ENCODE measurements at places on chromosomes 1 and 21.

GRCh38 chr1:51990478-51990965 is at the start of gene RAB3B:
Gene RAB3B (minus strand): TSS chr1:51990700. CDS start chr1:51977117, 13,583 bp downstream.
- H3K4me1 ChIP-seq, result no peaks in the 10 kb centered on the region
- DNase-seq, result peak; percentile 77
- H3K4me3 ChIP-seq, result peak within 1 kb of the TSS; percentile 76
- no peak within 1 kb of the TSS for H3K27ac ChIP-seq
- H3K36me3 ChIP-seq, result no peaks in the 10 kb centered on the region

DNA sequence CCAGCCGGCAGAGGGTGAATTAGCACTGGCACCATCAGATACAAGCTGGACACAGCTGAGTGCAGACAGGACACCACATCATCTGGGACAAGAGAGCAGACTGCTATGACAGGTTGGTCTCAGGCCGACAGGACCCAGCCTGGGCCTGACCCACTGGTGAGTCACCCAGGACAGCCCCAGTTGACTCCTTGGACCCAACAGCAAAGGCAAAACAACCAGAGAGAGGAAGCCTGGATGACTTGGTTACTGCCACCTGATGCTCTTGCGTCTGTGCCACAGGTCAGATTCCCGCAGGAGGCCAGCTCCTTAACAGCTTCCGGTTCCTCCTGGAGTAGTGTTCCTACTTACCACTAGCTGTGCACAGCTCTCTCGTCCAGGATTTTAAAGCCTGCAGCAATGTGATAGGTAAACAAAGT is 18.5 kb downstream of the CCN1 start:
- peak; percentile 42 for DNase-seq
- H3K4me3 ChIP-seq, result no peak overlapping the region
- H3K36me3 ChIP-seq, result no peaks in the 10 kb centered on the region
- peaks cover 8% of the 10 kb centered on the region for H3K4me1 ChIP-seq
- H3K27me3 ChIP-seq, result no peaks in the 10 kb centered on the region
- H3K27ac ChIP-seq, result no peak overlapping the region

DNA sequence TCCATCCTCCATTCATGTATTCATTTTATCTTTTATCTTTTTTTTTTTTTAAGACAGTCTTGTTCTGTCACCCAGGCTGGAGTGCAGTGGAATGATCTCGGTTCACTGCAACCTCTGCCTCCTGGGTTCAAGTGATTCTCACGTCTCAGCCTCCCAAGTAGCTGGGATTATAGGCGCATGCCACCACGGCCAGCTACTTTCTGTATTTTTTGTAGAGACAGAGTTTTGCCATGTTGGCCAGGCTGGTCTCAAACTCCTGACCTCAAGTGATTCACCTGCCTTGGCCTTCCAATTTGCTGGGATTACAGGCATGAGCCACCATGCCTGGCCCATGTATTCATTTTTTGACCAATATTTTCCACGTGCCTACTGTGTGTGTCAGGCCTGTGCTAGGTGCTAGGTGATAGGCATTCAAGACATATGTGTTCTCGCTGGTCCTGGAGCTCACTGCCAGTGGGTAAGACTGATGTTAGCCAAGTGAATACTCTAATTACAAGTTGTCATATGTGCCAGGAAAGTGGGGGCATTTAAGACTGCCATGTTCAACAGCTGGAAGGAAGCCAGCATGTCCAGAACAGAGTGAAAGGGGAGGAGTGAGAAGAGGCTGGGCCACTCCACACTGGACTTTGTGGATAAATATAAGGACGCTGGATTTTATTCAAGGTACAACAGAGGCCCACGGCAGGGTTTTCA is 5.3 kb upstream of the CELSR2 start:
- peaks cover 1% of the 10 kb centered on the region for H3K36me3 ChIP-seq
- no peaks in the 10 kb centered on the region for H3K27me3 ChIP-seq
- no peak for DNase-seq
- no peak overlapping the region for H3K4me3 ChIP-seq
- H3K27ac ChIP-seq, result no peak overlapping the region
- peaks cover 15% of the 10 kb centered on the region for H3K4me1 ChIP-seq

DNA sequence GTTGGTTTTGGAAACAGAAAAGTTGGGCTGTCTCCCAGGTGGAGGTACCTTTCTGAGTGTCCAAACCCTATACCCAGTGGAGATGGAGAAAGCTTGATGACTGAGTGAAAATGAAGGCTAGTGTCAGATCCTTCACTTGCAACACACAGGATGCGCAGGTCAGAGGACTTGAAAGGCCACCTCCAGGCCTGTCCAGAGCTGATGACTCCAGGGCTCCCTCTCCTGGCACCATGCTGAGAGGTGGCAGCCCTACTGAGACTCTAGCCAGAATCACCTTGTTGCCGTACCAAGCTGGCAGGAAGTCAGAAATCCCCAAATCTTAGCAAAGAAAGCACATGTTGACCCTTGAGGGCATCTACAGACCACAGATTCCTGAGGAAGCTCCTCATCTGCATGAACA is 16.4 kb downstream of the KNCN start:
- no peak overlapping the region for H3K27ac ChIP-seq
- no peaks in the 10 kb centered on the region for H3K36me3 ChIP-seq
- H3K27me3 ChIP-seq, result no peaks in the 10 kb centered on the region
- peak; percentile 59 for DNase-seq
- H3K4me1 ChIP-seq, result peaks cover 11% of the 10 kb centered on the region

DNA sequence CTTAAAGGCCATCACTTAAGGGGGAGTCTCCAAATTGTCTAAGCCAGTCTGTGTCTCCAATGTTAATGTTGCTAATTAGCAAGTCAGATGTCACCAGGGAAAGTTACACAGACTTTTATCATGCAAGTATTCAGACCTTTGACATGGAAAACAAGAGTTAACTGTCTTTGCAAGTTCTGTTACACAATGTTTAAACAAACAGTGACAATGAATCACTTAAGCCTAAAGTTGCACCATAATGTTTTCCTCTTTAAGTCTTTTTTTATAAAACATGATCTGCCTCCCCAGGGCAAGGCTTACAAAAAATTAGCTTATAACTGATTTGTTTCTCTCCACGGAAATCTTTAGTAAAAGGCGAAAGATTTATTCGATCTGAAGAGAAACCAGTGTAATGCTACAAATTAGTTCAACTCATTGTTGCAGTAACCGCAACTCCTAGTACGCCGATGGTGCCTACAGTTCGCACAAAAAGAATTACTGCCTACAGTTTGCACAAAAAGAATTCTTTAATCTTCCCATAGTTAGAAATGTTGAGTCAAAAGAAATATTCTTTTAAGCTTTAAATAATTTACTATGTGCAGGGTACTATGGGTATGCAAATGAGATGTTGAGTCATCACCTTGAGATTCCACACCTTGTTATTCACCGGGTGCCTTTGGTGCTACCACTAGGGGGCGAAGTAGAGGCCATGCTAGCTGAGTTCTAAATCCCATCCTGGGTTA is 45.3 kb downstream of the HHAT start:
- H3K4me3 ChIP-seq, result no peak overlapping the region
- no peaks in the 10 kb centered on the region for H3K27me3 ChIP-seq
- no peaks in the 10 kb centered on the region for H3K36me3 ChIP-seq
- H3K4me1 ChIP-seq, result peaks cover 45% of the 10 kb centered on the region
- peak overlapping the region; percentile 83 for H3K27ac ChIP-seq

DNA sequence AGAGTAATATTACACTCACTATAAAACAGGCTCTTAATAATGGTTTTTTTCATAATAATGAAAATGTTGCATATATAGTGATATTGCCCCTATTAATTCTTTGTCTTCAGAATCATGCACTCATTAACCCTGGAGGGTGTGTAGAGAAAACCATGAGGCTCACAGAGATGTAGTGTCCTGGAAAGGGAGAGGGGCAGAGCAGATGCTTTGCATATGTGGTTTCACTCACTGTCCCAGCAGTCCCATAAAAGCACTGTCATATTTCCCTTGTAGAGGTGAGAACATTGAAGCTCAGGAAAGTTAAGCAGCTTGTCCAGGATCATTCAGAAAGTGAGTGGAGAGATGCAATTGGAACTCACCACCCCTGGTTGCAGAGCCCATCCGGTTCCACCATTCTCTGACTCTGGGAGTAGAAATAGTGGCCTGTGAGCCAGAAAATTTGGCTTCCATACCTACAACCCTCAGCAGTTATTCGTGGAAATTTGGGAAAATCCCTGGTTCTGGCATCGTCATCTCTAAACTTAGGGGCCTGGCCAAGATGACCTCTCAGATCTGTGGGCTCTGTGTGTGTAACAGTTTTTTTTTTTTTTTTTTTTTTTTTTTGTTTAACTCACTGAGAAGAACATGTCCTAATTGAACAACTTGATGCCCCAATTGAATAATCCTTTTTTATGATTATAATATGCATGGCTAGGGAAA is 86.4 kb downstream of the RGL1 start:
- H3K27me3 ChIP-seq, result no peaks in the 10 kb centered on the region
- H3K27ac ChIP-seq, result peak overlapping the region; percentile 86
- peaks cover 55% of the 10 kb centered on the region for H3K4me1 ChIP-seq
- H3K36me3 ChIP-seq, result no peaks in the 10 kb centered on the region
- no peak for DNase-seq

DNA sequence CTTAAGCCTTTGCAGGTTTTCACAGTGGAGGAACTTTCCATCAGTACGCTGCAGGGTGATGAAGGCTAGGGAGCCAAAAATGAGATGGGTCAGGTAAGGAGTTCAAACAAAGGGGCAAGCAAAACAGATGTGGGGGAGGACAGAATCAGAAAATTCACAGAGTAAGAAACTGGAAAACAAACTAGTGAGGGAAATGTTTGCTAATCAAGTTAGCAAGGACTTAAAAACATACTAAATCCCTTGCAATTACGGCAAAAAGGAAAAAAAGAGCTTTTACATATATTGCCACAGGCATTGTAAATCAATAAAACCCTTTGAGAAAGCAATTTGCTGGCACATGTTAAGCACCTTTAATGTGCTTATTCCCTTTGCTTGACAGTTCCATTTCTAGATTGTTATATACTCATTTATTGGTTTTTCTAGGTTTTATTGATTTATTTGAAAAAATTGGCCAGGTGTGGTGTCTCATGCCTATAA is 45.8 kb upstream of the SERBP1 start:
- H3K27ac ChIP-seq, result no peak overlapping the region
- no peak for DNase-seq
- H3K4me1 ChIP-seq, result peaks cover 7% of the 10 kb centered on the region

DNA sequence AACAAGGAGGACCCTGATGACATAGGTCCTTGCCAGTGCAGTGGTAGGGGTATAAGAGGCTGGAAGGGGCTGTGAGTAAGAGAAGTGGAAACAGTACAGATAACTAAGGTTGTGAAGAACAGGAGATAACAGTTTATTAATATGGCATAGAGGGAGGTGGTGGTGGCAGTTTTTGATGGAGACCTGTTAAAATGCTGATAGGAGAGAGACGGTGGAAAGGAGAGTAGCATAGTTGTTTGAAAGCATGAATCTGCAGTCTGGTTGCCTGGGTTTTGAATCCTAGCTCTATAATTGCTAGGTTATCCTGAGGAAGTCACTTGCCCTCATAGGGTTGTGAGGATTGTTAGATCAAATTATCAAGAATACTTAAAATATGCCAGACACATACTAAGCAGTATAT is 19.4 kb downstream of the LRRC41 start:
- H3K27me3 ChIP-seq, result no peaks in the 10 kb centered on the region
- H3K27ac ChIP-seq, result no peak overlapping the region
- no peak for DNase-seq
- H3K4me1 ChIP-seq, result peaks cover 18% of the 10 kb centered on the region

- peaks cover 48% of the 10 kb centered on the region for H3K4me1 ChIP-seq
- H3K4me3 ChIP-seq, result no peak overlapping the region
- H3K27me3 ChIP-seq, result no peaks in the 10 kb centered on the region
- peak overlapping the region; percentile 61 for H3K27ac ChIP-seq
- no peaks in the 10 kb centered on the region for H3K36me3 ChIP-seq
- peak; percentile 93 for DNase-seq
These were observed 28.1 kb upstream of the RNF19B start for GRCh38 chr1:32992489-32993323.

DNA sequence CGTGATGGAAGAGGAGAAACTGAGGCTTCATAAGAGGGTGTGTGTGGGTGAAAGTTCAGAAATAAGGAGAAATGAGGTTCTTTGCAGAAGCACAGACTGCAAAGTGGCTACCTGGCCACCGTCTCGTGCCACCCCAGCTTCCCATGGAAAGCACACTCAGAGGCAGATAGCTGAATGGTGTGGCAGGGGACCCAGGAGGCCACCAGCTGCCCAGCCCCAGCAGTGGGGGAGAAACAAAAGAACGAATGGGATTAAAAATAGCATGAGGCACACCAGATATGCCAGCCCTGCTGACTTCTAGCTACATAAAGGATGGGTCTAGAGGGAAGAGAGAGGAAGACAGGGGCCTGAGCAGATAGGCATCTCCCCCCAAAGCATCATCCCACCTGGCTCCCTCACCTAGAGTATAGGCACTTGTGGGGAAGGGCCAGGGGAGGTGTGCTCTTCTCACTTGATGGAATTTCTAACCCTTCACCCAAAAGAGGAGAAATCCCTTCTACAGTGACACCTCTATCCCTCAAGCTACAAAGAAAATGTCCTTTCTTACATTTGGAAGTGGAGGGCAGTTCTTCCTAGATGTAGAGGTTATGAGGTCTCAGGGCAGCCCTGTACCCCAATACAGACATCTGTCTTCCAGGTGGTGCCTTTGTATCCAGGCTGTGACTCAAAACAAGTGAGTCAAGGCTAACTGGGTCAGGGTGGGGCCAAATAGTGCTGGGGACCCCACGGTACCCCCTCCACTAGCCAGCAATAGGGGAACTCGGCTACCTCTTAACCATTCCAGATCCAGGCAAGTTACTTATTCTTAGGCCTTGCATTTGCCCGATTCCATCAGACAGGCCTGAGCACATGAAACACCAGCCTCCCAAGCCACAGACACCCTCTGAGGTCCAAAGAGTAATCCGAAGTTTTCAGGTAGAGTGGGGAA is 3.5 kb downstream of the HDGF start:
- peak overlapping the region; percentile 86 for H3K4me3 ChIP-seq
- no peak for DNase-seq
- H3K36me3 ChIP-seq, result peaks cover 31% of the 10 kb centered on the region
- H3K27me3 ChIP-seq, result no peaks in the 10 kb centered on the region

- peaks cover 44% of the 10 kb centered on the region for H3K36me3 ChIP-seq
- no peaks in the 10 kb centered on the region for H3K27me3 ChIP-seq
- peaks cover 38% of the 10 kb centered on the region for H3K4me1 ChIP-seq
- H3K4me3 ChIP-seq, result no peak overlapping the region
These were observed 3.7 kb downstream of the DEPDC1 start for GRCh38 chr1:68493193-68493592.

GRCh38 chr1:76830373-76830772 is 36.9 kb upstream of the ST6GALNAC5 start:
- peaks cover 4% of the 10 kb centered on the region for H3K27me3 ChIP-seq
- H3K4me1 ChIP-seq, result no peaks in the 10 kb centered on the region
- H3K27ac ChIP-seq, result no peak overlapping the region
- no peak overlapping the region for H3K4me3 ChIP-seq

- no peaks in the 10 kb centered on the region for H3K4me1 ChIP-seq
- H3K27me3 ChIP-seq, result no peaks in the 10 kb centered on the region
- DNase-seq, result no peak
- H3K36me3 ChIP-seq, result no peaks in the 10 kb centered on the region
- no peak overlapping the region for H3K27ac ChIP-seq
These were observed 471.7 kb downstream of the AGBL4 start for GRCh38 chr1:49552101-49552500.

GRCh38 chr1:79235301-79236002 is 228.9 kb upstream of the ADGRL4 start:
- H3K36me3 ChIP-seq, result no peaks in the 10 kb centered on the region
- H3K4me3 ChIP-seq, result no peak overlapping the region
- H3K4me1 ChIP-seq, result peaks cover 13% of the 10 kb centered on the region
- peak; percentile 31 for DNase-seq

Data from PC-3 (cell line).